ENCODE measurements at places on chromosomes 2 and 18. TPM values are rescaled to one million over a fixed set of nuclear protein-coding genes. Genes with fewer than 3 reads are reported as not detected.

The ST6GAL2 gene
- total RNA-seq = 5.9 TPM

The PTGR3 gene
- total RNA-seq = 11.8 TPM

The FTCDNL1 gene
- total RNA-seq = 2.2 TPM

The CGREF1 gene
- 6.7 TPM for total RNA-seq

The KIF1A gene
- 0.89 TPM for total RNA-seq

The ZFP36L2 gene
- total RNA-seq = 54.1 TPM

The ALLC gene
- not detected for total RNA-seq

The GALNT13 gene
- total RNA-seq = 2.5 TPM

The GALNT14 gene
- total RNA-seq = 2.0 TPM

The AP1S3 gene
- 4.0 TPM for total RNA-seq

The ACMSD gene
- not detected for total RNA-seq

The CBLN2 gene
- total RNA-seq = 2.0 TPM

The ZNF385B gene
- total RNA-seq = 0.89 TPM

The LINC00305 gene
- not detected for total RNA-seq

The FAM237A gene
- total RNA-seq = not detected

The ERBB4 gene
- total RNA-seq = 2.1 TPM

The HOXD8 gene
- 17.0 TPM for total RNA-seq

The ABCB11 gene
- 0.79 TPM for total RNA-seq

DNA sequence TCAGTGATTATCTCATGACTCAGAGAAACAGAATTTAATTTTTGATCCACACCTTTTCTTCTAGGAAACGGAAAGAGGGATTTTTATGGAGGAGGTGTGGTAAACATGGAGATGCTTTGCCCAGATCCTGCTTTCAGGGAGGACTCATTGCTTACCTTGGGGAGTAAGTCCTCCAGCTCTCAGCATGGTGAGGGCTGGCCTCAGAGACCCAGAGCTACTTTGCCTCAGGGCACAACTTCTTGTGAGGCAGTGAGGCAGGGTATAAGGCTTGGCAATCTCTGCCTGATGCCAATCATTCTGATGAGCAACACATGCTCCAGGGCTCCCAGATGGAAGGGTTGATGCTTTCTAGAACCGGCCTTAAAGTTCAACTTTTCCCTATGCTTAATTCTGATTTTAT, 189.9 kb upstream of the DCC start:
- no peak for DNase-seq

DNA sequence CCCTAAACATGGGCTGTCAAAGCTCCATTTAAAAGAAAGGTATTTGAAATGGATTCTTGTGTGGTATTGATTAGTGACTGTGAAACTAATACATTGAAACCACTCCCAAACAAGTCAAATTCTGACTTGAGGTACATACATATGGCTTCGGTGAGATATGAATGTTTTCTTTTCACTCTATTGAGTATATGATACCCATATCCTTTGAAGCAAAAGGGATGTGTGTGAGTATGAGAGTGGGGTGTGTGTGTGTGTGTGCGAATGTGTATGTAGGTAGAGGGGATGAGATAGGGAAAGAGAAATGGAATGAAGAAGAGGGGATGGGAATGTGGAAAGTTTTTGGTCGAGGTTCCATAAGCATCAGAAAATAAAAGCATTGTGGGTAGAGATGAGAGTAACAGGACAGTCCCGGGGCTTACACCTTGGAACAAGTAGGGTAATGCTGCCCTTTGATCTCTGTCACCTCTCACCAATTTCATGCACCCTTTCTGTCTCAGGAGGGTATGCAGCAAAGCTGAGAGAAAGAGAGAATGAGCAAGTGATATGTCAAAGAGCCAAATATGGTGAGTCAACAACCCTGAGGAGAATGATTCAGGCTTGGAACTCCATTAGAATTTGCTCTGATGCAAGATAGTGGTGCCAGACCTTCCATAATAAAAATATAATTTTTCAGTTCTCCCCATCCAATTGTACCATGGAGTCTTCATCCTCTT, 64.0 kb upstream of the ZEB2 start:
- no peak for DNase-seq

DNA sequence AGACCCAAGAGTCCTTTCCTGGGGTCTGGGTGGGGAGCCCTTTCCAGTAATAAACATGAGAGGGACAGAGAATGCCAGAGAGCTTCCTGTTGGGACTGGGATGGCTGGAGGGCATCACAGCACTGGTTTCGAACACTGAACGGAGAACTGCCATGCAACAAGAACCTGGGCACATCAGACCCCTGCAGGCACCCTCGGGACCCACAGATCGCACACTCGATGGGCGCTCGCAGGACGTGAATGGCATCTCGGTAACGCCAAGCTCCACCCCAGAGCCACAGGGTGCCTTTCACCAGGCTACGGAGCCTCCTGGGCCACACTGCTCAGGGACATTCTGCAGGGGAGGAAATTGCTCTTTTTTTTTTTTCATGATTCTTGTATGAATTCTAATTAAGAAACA, 25.1 kb downstream of the SLC66A2 start:
- DNase-seq = no peak

DNA sequence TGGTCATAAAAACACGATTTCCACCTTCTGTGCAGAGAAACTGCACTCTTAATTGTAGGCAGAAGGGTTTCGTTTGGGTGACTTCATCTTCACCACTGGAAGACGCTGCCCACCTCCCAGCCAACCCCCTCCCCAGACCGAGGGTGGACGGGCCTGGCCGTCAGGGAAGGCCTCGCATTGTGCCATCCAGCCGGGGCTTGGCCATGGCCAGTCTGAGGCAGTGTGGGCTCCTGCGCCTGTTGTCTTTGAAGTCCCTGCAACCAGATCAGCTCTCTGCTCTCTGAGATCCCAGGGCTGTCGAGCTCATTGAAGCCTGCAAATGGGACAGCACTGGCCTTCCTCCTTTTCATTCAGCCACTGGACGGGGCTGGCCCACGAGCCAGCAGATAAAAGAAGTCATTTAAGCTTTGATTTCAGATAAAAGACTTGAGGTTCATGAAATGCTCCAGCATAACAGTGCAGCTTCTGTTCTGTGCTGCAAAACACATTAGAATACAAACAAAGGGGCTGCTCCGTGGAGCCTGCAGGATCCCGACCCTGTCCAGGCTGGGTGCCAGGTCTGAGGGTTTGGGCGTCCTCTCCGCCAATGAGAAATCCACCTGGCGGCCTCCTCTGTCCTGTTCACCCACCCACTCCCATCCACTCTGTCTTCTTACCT, 253.5 kb downstream of the LDLRAD4 start:
- DNase-seq = no peak

DNA sequence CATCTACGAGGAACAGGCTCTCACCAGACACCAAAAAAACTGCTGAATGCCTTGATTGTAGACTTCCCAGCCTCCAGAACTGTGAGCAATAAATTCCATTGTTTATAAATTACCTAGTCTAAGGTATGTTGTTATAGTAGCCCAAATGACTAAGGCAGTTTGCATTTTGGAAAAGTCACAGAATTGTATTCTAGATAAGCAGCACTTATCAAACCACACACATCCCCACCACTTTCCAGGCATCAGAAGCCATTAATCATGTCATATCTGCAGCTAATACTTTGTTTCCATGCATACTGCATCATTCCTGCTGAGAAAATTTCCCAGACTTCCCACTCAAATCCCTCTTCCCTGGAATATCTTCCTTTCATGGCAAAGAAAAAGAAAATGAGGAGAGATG, 187.2 kb downstream of the INO80D start:
- no peak for DNase-seq

GRCh38 chr18:59547581-59548182, 149.5 kb downstream of the CCBE1 start:
- DNase-seq = peak; percentile 4

- no peak for DNase-seq
Measured at GRCh38 chr2:5495586-5495985, 196.6 kb upstream of the SOX11 start.

DNA sequence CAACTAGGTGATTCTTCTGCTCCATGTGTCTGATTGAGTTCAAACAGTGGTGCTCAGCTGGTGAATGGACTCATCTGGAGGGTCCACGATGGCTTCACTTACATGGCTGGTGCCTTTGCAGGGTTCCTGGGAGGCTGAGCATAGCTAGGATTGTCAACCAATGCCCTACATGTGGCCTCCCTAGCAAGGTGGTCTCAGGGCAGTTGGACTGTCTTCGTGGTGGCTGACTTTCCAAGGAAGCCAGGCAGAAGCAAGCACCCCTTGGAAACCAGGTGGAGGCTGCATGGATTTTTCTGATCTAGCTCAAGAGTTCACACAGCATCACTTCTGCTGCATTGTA, 6.8 kb downstream of the IL1R2 start:
- DNase-seq = no peak

GRCh38 chr2:21571686-21572085, 447.9 kb downstream of the TDRD15 start:
- peak; percentile 33 for DNase-seq

DNA sequence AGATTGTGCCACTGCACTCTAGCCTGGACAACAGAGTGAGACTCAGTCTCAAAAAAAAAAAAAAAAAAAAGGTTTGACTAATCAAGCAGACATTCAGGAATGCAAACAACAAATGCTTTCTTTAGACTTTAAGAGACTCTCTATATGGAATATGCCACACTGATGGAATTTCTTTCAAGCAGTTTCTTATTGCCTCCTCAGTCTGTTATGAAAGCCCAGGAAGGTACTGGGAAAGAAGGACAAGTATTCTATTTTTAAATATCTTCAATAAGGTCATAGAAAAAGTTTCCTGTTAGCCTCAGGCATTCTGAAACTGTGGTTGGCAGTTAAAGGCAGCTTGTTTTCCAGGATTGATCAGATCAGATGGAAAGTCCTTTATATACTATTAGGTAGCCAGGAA, 241.6 kb downstream of the PIK3C3 start:
- DNase-seq = no peak

- DNase-seq = no peak
Measured at GRCh38 chr2:176285321-176285720, 16.1 kb downstream of the MTX2 start.

DNA sequence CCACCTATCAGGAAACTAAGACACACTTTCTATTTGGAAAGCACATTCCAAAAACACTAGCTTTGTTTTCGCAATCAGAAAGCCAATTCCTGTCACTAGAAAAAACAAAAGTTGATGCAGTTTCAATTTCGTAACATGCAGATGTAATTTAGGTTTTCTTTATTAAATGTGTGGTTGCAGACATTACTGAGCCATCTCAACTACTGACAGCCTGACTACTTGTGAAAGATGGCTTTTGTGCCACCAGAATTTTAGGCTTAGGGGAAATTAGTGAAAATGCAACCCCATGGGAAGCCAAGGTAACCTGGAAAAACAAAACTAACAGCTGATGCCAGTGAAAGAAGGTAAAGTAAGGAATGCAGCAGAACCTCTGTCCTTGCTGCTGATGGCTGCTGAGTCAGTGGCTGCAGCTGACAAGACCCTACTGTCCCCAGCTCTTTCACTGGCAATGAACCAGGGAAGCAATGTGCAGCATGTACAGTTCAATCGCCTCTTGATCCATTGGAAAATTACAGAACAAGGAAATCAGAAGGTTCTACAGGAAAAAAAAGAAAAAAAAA, 34.9 kb downstream of the FEZ2 start:
- DNase-seq = no peak

DNA sequence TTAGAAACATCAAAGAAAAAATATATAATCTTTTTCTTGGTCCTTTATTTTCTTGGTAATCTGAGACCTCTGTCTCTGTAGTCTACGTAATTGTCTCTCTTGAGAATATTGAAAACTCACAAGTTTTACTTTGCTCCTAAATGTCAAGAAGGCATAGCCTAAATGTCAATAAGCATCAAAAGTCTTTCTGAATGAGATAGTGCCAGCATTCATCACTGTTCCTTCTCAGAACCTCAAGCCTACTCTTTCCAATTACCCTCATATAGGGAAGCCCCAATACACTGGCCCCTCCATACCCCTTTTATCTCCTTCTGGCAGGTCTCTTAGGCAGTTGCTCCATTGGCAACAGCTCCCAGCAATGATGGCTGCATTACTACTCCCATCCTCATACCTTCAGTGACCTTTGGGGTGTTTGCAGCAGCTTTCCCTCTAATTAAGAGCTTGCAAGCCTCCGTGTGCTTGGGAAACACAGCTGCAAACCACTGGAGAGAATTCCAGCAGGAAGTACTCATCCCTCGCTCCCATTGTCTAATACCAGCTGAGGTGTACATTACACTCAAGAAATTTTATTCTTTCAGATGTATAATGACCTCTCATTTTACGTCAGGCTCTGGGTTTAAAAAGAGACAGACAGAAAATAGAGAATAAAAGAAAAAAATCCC, 95.8 kb downstream of the KYNU start:
- no peak for DNase-seq

DNA sequence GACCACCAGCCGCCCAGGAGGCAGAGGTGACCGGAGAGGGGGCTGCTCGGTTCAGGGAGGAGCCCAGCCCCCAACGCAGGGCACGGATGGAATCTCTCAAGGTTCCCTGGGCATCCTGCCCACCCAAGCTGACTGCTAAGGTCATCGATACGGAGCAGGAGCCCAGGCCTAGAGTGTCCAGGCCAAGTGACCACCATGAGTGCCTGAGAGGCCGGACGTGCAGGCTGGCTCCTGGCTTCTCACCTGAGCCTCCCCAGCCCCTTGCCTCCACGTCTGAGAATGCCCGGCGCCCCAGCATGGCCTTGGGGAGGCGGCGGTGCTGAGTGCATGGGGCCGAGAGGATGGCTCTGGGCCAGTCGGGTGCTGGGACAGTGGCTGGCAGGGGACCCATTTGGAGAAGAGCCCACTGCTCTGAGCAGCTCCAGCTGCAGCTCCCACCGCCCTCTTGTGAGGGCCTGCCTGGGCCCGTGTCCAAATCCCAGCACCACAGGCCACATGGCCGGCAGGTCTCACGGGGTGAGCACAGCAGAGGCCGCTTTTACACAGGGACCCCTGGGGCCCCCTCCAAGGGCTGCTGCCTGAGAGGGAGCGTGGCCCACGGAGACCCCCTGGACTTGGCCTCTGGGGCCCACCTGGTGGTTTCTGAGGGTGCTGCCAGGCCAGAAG, 102.8 kb upstream of the CTDP1 start:
- DNase-seq = no peak

GRCh38 chr18:8139127-8139527, 470.1 kb upstream of the RAB12 start:
- no peak for DNase-seq

DNA sequence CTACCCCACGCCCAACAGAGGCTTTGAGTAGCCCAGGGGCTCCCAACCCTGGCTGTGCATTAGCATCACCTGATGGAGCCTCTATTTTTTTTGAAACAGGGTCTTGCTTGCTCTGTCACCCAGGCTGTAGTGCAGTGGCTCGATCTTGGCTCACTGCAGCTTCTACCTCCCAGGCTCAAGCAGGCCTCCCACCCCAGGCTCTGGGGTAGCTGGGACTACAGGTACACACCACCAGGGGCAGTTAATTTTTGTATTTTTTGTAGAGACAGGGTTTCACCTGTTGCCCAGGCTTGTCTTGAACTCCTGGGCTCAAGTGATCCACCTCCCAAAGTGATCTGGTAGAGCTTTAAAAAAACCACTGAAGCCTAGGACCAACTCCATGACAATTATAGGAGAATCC, 394.8 kb upstream of the ATP5MC3 start:
- DNase-seq = no peak

GRCh38 chr2:108942888-108943287, 46.1 kb downstream of the EDAR start:
- no peak for DNase-seq
